Stimulated activated memory B cell treated with anti-CD40 and anti-IgM and Interleukin-4, amounts not matched to agents 10 μg/mL and 1 μg/mL and 100 μg/mL, for 72 hours (primary cell): ENCODE measurements at places on chromosomes 4 and X.
A peak's percentile ranks its signal among the peaks of the same experiment; 100 is the strongest.

GRCh38 chr4:168441412-168441811, 38.9 kb downstream of the DDX60L start:
- ATAC-seq: no peak

- ATAC-seq: no peak
These were observed 60.9 kb downstream of the SEC24D start for GRCh38 chr4:118774989-118775388.

DNA sequence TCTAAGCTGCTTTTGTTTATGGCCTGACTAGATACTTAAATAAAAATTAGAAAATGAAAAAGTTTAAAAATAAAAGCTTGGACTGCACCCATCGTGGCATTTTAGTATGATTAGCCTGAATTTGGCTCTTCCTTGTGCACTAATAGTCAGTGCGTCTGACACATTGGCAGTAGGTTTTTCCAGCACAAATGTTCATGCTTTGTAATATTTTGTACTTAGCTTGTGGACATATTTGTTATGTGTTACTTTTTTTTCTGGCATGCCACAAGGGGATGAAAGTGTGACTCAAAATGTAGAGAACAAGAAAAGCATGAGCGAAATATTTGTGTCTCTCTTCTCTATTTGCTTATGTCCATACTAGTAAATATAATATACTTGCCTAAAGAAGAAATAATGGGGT, 359.3 kb downstream of the ADGRL3 start:
- no peak for ATAC-seq

GRCh38 chr4:112083587-112084347, 61.5 kb upstream of the FAM241A start:
- no peak for ATAC-seq

GRCh38 chr4:114734594-114734993, 136.0 kb downstream of the UGT8 start:
- ATAC-seq: no peak

GRCh38 chr4:81724925-81725329, 253.2 kb upstream of the RASGEF1B start:
- peak; percentile 98 for ATAC-seq

DNA sequence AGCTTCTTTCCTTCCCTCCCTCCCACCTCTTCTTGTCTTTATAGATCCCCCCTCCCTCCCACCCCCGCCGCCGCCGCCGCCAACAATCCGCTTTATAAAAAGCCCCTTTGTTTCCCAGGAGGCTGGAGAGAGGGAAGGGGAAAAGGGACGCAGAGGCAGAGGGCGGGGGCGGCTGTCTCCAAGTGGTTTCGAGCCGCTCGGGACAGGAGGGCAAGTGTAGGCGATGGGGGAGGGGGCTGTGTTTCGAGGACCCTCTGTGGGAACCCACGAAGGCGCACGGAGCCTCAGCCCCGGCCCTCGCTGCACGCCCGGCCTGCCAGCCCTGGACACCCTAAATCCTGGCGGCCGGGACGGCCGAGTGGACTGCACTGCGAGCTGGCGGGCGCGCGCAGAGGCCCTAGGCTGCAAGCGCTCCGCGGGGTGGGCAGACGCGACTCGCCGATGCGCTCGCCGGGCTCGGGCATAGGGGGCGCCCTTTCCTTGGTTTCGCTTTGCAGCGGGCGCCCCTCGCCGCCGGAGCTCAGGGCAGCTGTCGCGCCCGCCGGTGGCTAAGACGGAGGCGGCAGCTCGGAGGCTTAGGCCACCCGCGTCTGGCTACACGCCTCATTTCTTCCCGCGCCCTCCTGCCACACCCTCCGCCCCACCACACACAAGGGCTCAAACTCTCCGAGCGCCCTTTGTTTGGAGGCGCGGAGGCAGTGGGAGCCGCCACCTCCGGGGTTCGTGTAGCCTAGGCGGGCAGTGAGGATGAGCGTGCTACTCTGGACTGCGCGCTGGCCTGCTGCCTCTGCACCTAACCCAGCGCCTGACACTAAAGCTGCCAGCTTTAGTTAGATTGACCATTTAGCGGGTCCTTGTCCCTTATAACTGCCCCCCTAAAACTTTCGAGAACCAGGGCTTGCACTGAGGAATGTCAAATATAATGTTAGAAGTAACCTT, 2.2 kb downstream of the MAMLD1 start:
- peak; percentile 42 for ATAC-seq

DNA sequence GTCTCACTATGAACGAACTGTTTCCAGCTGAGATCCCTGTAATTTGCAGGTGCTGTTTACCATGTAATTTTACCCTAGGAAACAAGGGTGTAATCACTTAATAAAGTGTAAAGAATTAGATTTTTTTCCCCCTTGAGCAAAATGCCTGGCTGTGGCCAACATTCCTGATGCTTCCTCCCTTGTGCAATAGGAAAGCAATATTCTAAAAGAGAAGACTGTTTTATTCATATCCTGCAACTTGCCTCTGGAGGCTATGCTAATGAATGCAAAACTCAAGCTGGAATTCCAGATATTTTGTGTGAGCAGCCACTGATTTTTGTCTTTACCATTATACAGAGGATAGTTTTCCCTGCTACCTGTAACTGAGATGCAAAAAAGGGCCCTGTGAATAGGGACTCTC, 98.0 kb downstream of the AWAT2 start:
- no peak for ATAC-seq

- no peak for ATAC-seq
These were observed 1.6 kb downstream of the CLOCK start for GRCh38 chr4:55545151-55545550.

DNA sequence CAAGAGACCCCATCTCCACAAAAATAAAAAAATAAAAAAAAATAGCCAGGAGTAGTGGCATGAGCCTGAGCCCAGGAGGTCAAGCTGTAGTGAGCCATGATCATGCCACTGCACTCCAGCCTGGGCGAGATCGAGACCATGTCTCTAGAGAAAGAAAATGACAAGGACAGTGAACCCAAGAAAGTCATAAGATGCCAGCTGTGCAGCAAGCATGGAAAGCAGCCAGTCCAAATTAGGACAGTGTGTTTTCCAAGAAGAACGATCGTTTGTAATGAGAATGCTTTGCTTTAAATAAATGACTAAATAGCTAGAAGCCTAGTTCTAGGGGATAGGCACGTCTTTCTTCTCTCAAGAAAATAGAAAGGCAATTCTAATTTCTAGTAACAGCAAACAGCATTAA, 58.4 kb upstream of the MSANTD1 start:
- ATAC-seq: no peak

GRCh38 chr4:20612313-20612712, 87.9 kb upstream of the PACRGL start:
- no peak for ATAC-seq

GRCh38 chr4:26936284-26937065, 75.8 kb downstream of the STIM2 start:
- no peak for ATAC-seq

DNA sequence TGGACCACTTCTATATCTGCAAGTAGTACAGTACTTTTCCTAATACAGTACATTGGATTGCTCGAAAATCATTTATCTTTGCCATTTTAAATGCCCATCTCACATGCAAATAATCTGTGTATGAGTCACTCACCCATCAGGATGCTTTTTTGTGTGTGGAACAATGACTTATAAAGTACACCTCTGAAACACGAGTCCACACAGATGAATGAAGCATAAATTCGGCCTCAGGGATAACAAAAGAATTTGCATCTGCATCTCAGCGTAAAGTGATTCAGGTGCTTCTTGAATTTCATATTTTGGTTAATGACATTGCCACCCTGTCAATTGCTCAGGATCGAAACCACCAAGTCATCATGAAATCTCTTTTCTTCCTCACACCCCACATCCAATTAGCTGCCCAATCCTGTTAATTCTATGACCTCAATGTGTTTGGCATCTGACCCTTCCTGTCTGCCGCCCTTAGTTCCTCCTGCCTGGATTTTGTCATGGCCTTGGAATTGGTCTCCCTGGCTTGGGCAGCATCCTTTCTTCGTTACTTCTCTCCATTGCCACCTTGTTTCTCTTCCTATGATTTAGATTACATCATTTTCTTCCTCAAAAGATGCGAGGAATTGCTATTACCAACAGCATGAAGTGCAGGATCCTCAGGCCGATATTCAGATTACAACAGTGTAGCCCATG, 161.6 kb upstream of the MID1 start:
- no peak for ATAC-seq

- ATAC-seq: no peak
These were observed 94.7 kb upstream of the CXXC4 start for GRCh38 chr4:104589264-104589868.

DNA sequence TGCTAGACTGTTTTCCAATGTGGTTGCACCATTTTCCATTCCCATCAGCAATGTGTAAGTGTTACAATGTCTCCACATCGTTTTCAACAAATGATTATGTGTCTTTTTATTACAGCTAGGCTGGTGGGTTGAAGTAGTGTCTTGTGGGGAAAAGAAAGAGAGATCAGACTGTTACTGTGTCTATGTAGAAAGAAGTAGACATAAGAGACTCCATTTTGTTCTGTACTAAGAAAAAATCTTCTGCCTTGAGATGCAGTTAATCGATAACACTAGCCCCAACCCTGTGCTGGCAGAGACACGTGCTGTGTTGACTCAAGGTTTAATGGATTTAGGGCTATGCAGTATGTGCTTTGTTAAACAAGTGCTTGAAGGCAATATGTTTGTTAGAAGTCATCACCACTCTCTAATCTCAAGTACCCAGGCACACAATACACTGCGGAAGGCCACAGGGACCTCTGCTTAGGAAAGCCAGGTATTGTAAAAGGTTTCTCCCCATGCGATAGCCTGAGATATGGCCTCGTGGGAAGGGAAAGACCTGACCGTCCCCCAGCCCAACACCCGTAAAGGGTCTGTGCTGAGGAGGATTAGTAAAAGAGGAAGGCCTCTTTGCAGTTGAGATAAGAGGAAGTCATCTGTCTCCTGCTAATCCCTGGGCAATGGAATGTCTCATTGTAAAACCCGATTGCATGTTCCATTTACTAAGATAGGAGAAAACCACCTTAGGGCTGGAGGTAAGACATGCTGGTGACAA, 23.0 kb upstream of the UGT2B15 start:
- ATAC-seq: no peak

DNA sequence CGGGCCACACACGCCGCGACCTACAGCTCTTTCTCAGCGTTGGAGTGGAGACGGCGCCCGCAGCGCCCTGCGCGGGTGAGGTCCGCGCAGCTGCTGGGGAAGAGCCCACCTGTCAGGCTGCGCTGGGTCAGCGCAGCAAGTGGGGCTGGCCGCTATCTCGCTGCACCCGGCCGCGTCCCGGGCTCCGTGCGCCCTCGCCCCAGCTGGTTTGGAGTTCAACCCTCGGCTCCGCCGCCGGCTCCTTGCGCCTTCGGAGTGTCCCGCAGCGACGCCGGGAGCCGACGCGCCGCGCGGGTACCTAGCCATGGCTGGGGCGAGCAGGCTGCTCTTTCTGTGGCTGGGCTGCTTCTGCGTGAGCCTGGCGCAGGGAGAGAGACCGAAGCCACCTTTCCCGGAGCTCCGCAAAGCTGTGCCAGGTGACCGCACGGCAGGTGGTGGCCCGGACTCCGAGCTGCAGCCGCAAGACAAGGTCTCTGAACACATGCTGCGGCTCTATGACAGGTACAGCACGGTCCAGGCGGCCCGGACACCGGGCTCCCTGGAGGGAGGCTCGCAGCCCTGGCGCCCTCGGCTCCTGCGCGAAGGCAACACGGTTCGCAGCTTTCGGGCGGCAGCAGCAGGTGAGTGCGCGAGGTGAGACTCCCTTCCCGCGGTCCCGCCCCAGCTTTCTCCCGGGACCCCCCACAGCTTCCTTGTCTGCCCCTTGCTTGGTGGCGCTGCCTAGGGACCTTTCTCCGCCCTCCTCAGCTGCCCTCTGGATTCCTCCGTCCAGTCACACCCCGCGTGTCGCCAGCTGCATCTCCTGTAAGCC, 678 bp downstream of the BMP3 start:
- ATAC-seq: peak; percentile 57

- no peak for ATAC-seq
These were observed 23.9 kb upstream of the GATB start for GRCh38 chr4:151784706-151785105.

- ATAC-seq: no peak
These were observed 45.9 kb downstream of the VSIG4 start for GRCh38 chrX:65993915-65994460.

GRCh38 chr4:19349416-19349815, 902.3 kb upstream of the SLIT2 start:
- no peak for ATAC-seq

DNA sequence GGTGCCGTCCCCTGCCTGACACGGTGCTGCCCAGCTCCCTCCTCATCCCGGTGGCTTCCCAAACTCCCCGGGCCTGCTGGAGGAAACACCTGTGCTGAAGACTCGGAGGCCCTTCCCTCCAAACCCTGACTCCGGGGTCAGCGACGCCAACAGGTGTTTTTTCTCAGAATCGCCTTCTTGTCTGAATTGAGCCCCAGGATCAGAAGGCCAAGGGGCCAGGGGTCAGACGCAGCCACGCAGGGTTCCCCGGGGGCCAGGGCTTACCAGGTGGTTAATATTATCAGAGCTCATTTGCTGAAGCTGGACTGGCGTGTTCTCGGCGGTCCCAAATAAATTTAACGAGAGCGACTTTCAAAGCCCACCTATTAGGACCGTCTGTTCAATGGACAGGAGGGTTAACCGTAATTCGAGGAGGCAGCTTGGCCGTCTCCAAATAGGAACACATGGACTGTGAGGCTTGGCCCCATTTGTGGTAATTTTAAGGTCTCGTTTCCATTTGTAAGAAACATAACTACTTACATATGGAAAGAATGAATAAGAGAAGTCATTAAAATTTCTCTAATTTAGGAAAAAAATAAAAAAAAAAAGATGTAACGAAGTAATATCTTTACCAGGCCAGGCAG, 239.3 kb downstream of the CRLF2 start:
- ATAC-seq: no peak

DNA sequence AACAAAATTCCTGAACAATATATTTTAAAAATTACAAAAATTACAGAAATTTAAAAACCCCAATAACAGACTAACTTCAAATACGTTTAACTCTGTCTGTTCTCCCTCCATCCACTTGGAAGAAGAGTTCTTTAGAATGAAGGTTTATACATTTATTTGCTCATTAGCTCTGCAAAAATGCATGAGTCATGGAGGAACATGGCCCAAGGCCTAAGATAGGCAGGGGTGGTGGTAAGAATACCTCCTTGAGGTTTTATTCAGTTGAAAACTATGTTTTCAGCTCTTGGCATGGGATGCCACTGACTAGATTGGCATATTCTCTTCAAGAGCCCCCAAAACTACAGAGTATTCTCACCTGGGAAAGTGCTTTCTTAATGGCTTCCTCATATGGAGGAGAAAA, 8.8 kb upstream of the LRRC66 start:
- ATAC-seq: no peak

DNA sequence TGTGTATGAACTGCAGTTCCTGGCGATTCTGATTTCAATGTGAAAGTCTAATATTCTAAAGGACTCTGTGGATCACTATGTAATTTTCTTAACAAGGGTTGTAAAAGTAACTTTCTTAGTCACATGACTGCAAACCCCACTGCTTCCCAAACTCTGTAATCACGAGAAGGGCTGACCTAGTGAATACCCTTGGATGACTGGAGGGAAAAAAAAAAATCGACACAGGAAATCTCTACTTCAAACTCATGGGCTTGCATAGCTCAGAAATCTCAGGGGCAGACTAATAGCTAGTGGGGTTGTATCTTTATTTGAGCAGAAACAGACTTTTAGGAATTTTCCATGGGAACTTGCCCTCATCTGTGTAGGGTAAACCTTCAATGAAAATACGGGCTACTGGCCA, 4.8 kb upstream of the MXRA5 start:
- ATAC-seq: no peak
